ENCODE measurements at places on chromosomes 12 and 14. TPM values are rescaled to one million over a fixed set of nuclear protein-coding genes. Genes with fewer than 3 reads are reported as not detected.

- no peaks in the 10 kb centered on the region for H3K27me3 ChIP-seq
- no peaks in the 10 kb centered on the region for H3K4me1 ChIP-seq
- H3K36me3 ChIP-seq: no peaks in the 10 kb centered on the region
- no peak overlapping the region for H3K4me3 ChIP-seq
- no peak for DNase-seq
These were observed 106.0 kb downstream of the BRMS1L start for GRCh38 chr14:35932136-35932535.

- DNase-seq: no peak
- H3K36me3 ChIP-seq: no peaks in the 10 kb centered on the region
- no peak overlapping the region for H3K4me3 ChIP-seq
- no peaks in the 10 kb centered on the region for H3K4me1 ChIP-seq
- peaks cover 26% of the 10 kb centered on the region for H3K27me3 ChIP-seq
- no peak overlapping the region for H3K27ac ChIP-seq
These were observed 176.7 kb downstream of the DACT1 start for GRCh38 chr14:58814466-58814865.

- H3K27me3 ChIP-seq: no peaks in the 10 kb centered on the region
- H3K4me3 ChIP-seq: no peak overlapping the region
- H3K36me3 ChIP-seq: no peaks in the 10 kb centered on the region
- no peaks in the 10 kb centered on the region for H3K4me1 ChIP-seq
- no peak for DNase-seq
- H3K27ac ChIP-seq: no peak overlapping the region
These were observed 196.9 kb downstream of the GRIN2B start for GRCh38 chr12:13784504-13784903.

DNA sequence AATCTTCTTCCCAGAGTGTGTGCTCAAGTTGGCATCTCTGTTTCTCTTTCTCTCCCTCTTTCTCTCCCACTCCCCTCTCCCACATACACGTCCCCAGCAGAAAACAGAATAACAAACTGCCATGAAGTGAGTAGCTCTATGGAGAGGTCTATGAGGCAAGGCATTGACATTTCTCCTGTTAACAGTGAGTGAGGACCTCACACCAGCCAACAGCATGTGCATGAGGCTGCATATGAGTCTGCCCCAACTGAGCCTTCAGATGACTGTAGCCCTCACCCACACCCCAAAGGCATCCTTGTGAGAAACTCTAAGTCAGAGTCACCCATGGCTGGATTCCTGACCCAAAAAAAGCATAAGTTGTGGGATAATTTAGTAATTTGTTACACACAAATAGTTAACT is 50.4 kb downstream of the MAGOHB start:
- H3K4me3 ChIP-seq: no peak overlapping the region
- no peaks in the 10 kb centered on the region for H3K4me1 ChIP-seq
- no peaks in the 10 kb centered on the region for H3K36me3 ChIP-seq
- no peak for DNase-seq
- no peak overlapping the region for H3K27ac ChIP-seq
- H3K27me3 ChIP-seq: no peaks in the 10 kb centered on the region

DNA sequence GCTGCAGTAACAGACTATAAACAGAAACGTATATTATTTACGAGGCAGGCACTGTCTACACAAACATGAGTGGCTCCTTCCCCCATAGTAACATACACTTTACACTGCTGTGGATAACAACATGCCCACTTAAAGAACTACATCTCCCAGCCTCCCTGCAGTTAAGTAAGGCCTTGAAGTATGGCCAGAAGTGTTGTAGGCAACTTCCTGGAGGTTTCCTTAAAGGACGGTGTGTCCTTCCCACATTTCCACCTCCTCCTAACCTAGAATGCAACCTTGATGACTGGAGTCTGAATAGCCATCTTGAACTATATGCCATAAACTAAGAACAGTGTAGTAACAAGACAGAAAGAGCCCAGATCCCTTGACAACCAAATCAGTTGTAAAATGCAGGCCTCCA is 20.3 kb downstream of the MED13L start:
- H3K27me3 ChIP-seq: no peaks in the 10 kb centered on the region
- H3K36me3 ChIP-seq: no peaks in the 10 kb centered on the region
- H3K27ac ChIP-seq: no peak overlapping the region
- H3K4me3 ChIP-seq: no peak overlapping the region
- H3K4me1 ChIP-seq: no peaks in the 10 kb centered on the region

DNA sequence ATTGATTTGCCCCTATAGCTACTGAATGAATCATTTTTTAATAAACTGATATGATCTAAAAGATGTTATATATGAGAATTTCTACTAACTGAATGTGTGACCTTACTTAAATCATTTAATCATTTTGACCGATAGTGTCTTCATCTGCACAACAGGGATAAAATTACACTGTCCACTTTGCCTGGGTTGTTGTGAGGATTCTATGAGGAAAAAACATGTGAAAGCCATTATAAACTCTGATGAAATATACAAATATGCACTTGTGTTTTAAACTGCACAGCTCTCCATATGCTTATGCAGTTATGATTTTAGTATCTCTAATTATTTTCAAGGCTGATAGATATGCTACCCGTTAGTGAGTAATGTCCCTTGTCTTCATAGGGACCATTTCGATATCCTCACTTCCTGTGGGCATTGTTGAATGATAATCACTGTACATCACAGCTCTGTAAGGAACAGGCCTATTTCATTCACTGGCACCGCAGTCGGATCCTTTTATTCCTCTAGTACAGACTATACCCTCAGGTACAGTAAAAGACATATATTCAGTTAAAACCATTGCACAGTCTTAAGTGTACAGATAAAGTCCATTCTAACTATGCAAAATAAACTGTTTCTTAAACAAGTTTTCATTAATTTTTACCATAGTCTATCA is 88.7 kb upstream of the RAP1B start:
- no peaks in the 10 kb centered on the region for H3K36me3 ChIP-seq
- DNase-seq: no peak
- no peak overlapping the region for H3K27ac ChIP-seq
- no peaks in the 10 kb centered on the region for H3K27me3 ChIP-seq

DNA sequence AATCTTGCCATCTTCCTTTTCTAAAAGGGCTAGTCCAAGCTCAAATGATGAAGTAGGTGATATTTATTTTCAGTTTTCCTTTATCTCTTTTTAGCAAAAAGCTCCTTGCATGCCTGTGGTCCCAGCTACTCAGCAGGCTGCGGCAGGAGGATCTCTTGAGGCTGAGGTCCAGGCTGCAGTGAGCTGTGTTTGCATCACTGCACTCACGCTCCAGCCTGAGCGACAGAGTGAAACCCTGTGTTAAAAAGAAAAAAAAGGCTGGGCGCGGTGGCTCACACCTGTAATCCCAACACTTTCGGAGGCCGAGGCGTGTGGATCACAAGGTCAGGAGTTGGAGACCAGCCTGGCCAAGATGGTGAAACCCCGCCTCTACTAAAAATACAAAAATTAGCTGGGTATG is 5.0 kb downstream of the TMEM116 start:
- H3K36me3 ChIP-seq: no peaks in the 10 kb centered on the region
- H3K27me3 ChIP-seq: no peaks in the 10 kb centered on the region
- DNase-seq: no peak
- no peak overlapping the region for H3K27ac ChIP-seq
- H3K4me1 ChIP-seq: peaks cover 29% of the 10 kb centered on the region
- no peak overlapping the region for H3K4me3 ChIP-seq

DNA sequence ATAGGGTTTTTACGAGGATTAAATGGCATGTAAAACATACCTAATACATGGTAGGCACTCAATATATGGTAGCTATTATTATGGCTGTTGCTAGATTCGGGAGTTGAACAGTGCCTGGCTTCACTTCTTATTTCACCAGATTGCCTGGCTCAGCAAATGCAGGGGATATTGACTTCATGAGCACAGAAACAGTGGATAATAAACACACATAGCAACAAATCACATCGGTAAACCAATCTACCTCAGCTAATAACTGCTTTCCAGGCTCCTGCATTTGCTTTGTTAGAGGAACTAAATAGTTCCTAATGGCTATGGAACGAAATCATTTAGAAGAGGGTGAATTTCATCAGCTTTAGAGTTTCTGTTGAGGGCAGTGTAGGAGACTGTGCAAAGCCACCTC is 105.2 kb upstream of the TMCC3 start:
- no peaks in the 10 kb centered on the region for H3K27me3 ChIP-seq
- no peaks in the 10 kb centered on the region for H3K36me3 ChIP-seq
- no peak for DNase-seq
- no peaks in the 10 kb centered on the region for H3K4me1 ChIP-seq

The TCTN2 gene
- total RNA-seq: 17.1 TPM

Data from PC-9 (cell line).